ENCODE measurements at places on chromosomes 12 and 14.

GRCh38 chr14:53946404-53947093 is 10.1 kb downstream of the BMP4 start:
- no peak for DNase-seq

GRCh38 chr12:19992311-19992710 is 376.0 kb upstream of the PDE3A start:
- no peak for DNase-seq

- no peak for DNase-seq
Measured at GRCh38 chr12:2431810-2432209, 363.0 kb upstream of the FKBP4 start.

GRCh38 chr14:69487226-69487625 is 2.7 kb downstream of the PLEKHD1 start:
- DNase-seq: no peak

- DNase-seq: no peak
Measured at GRCh38 chr12:54565310-54565985, 16.0 kb downstream of the PDE1B start.

GRCh38 chr14:49220492-49220891 is 365.7 kb downstream of the RPS29 start:
- DNase-seq: no peak

GRCh38 chr12:108449478-108449877 is 65.6 kb upstream of the FICD start:
- no peak for DNase-seq

DNA sequence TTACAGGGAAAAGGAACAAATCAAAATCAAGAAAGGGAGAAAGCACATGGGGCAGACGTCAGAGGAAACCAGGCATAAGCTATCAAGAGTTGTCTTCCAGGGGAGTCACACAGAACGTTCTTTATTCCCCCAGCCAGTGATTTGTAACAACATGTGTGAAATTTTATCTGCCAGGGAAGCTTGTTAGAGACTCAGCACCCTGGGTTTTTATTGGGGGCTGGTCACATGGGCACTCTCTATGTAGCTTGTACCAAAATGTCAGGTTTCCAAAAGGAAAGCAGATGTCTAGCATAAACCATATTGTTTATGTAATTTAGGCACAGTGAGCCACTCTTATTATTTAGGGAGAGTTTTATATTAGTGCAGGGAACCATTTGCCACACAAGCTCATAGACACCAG is 440.4 kb upstream of the DCN start:
- no peak for DNase-seq

DNA sequence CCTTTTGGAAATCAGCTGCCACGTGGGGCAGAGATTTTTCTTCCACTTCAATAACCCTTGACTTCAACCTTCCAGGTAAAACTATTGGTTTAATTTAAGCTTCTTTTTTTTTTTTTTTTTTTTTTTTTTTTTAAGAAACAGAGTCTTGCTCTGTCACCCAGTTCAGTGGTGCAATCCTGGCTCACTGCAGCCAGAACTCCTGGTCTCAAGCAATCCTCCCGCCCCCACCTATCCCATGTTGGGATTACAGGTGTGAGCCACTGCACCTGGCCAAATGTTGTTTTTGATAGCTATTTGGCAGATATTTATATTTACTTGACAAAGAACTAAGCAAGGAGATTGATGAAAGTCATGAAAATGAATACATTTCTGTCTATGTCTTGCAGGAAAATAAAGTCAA is 65.1 kb downstream of the SINHCAF start:
- no peak for DNase-seq

- DNase-seq: no peak
Measured at GRCh38 chr14:95445161-95445560, 71.3 kb downstream of the SYNE3 start.

- DNase-seq: no peak
Measured at GRCh38 chr14:55370883-55371455, 40.7 kb downstream of the ATG14 start.

DNA sequence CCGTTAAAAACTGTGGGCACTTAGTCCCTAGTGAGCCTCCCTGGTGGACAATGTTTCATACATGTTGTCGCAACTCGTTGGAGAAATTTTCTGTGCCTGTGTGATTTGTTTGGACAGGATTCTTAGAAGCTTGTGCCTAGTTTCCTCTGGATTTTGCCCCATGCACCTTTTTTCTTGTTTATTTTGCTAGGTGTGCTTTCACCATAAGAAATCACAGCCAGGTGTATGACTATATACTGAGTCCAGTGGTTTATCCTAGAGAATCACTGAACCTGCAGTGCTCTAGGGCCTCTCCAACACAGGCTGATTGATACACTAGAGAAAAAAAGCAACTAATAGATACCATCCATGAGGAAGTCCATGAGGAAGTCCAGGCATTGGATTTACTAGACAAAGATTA is 33.1 kb upstream of the OASL start:
- no peak for DNase-seq

DNA sequence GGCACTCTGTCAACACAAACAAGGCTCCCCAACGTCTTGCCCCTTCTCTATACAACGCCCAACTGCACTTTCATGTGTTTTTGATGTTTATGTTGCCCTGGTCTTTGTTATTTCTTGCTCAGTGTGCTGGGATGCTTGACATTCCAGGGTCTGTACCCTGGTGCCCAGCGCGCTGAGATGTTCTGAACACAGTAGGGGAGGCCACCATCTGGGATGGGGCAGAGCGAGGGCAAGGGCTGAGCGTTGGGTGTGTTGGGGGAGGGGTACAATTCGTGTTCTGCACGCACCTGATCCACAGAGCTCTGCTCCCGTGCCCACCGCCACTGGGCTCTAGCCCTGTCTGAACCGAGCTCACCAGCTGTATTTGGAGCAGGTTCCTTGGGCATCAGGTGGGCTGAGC is 52.9 kb downstream of the ISCA2 start:
- DNase-seq: no peak

- DNase-seq: no peak
Measured at GRCh38 chr14:69986336-69986735, 107.1 kb downstream of the SMOC1 start.
